ENCODE measurements at places on chromosomes 1 and 21.

DNA sequence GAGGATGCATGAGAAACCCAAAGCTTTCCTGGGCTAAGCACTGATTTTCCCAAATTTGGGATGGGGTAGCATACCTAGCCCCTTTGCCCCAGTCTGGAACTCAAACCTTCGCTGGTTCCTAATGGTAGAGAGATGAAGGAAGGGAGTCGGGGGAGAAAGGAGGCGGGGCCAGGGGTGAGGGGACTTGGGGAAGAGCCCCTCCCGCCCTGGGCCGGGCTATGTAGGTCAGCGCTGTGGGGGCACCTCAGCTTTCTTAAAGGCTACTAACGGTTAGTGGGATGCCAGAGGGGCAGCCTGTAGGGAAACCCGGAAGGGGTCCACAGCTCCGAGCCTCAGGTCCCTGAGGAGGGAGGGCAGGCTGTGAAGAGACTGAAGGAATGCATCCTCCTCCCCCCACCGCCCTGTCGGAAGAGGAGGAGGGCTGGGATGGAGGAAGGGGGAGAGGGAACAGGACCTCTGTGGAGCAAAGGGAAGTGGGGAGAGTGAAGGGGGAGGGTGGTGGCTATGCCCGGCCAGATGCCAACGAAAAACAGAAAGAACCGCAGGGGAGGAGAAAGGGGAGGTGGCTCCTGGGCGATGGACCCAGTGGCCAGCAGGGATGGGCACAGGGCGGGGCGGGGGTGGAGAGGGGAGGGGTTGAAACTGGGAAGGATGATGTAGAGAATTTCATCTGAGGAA lies 1.3 kb downstream of the CADM3 start:
- no peak for DNase-seq

DNA sequence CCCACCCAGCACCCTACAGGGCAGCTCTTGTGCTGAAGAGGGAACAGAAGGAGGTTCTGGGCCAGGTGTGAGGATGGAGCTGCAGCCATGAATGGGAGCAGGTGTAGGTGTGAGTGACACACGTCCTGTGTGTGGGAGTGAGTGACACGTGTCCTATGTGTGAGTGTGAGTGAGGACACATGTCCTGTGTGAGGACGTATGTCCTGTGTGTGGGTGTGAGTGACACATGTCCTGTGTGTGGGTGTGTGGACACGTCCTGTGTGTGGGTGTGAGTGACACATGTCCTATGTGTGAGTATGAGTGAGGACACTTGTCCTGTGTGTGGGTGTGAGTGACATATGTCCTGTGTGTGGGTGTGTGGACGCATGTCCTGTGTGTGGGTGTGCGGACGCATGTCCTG lies 26.4 kb downstream of the MEGF6 start:
- DNase-seq = no peak

DNA sequence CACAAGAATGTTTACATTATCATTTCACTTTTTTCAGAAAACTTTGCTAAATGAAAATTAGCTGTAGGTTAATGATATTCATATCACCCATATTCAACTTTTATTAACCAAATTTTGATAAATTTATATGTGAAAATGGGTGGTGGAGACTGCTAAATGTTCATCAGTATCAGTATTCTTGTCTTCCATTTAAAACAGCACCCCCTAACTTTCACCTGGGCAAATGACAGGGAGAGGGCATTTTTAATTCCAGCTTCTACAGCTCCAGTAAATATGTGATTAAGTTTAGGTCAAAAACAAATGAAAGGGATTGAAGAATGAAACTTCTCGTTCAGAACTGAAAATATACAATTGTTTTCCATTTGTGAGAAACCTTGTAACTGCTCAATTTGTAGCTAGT lies 722.2 kb downstream of the KCNT2 start:
- DNase-seq = no peak

- DNase-seq = no peak
Measured at GRCh38 chr1:44220755-44221154, 7.5 kb downstream of the DMAP1 start.

- DNase-seq = no peak
Measured at GRCh38 chr1:232462213-232462612, 167.7 kb downstream of the SIPA1L2 start.

GRCh38 chr1:169108223-169108622 lies 1.7 kb downstream of the ATP1B1 start:
- no peak for DNase-seq

GRCh38 chr21:15283789-15284188 lies 219.0 kb upstream of the NRIP1 start:
- DNase-seq = no peak

- no peak for DNase-seq
Measured at GRCh38 chr21:37603129-37603528, 236.6 kb downstream of the DYRK1A start.

- DNase-seq = no peak
Measured at GRCh38 chr1:112386731-112387346, 9.2 kb upstream of the CTTNBP2NL start.

DNA sequence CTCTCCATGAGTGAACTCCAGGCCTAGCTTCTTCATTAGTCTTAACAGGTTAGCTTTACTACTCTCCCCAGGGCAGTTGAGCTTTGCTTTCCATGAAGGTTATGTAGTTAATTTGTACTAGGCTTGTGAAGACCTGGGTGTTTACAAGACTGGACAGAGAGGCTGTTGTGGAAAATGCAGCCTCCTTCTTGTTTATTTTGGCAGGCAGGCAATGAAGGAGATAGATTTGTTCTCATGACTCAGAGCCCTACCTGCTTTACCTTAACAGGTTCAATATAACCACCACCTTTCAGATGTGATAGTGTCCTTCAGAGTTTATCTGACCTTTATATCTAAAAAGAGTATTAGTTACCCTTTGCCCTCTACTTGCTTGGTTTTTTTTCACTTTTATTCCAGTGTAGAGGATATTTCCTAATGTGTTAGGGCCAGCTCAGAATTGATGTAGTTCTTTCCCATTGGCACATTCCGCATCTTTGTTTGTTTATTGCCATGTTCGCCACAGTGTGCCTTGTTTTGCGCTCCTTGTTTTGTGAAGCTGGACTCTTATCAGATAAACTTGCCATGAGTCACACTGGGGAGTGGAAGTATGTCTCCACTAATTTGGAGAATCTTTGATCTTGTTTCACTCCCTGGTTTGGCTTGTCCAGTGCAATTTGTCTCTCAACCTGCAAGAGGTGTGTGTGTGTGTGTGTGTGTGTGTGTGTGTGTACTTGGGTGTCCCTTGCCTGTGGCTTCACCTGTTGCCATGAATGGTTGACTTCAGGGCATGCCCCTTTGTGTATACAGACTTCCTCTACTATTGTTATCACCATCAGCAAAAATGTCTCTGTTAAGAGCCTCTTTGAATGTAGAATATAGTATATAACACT lies 87.4 kb upstream of the MACF1 start:
- no peak for DNase-seq
